ENCODE measurements at places on chromosomes 7 and 10.
A peak's percentile ranks its signal among the peaks of the same experiment; 100 is the strongest.

- DNase-seq: peak; percentile 88
Measured at GRCh38 chr7:116443101-116443523, 56.4 kb upstream of the CAV2 start.

DNA sequence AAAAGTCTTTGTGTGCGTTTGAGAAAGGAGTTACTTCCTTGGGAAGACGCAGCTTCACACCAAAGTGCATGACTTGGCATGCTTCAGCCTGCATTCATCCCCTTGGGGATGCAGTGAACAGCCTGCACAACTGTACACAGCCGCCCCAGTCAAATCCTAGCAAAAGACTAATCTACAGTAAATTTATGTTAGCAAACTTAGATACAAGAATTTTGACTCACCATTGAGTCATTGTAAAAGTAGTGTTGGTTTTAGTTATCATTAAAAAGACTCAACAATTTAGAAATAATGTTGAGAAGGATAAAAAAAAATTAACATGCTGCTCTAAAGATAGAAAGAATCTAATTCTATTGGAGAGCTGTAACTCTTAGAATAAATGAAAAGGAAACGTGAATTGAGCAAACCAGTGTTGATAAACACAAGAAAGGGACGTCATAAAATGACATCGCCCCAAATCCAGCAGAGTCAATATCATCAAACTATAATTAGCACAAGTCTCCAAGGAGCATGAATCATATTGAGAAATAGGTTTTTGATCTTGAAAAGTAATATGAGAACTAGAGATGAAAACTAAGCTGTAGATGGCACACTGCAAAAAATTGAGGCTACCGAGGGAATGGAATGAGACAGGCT lies 11.9 kb upstream of the OPTN start:
- DNase-seq: no peak

DNA sequence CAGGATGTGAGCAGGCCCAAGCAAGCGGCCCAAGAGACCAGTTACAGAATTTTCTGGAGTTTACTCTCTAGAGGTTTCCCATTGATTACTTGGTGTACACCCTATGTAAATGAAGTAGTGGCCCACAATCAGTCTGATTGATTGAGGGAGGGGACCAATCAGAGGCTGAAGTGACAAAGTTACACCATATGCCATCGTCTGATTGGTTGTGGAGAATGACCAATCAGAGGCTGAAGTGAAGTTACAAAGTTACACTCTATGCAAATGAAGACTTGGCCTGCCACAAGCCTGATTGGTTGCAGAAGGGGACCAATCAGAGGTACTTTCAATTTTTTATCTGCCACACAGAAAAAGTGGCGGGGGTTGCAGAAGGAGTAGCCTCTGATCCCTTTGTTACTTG lies 83.7 kb downstream of the KIF20B start:
- no peak for DNase-seq

- DNase-seq: no peak
Measured at GRCh38 chr7:117323851-117324711, 1.2 kb upstream of the WNT2 start.

- DNase-seq: peak; percentile 82
Measured at GRCh38 chr10:35300063-35300699, 36.1 kb upstream of the CCNY start.

- no peak for DNase-seq
Measured at GRCh38 chr10:85635650-85636049, 730.9 kb downstream of the GRID1 start.
